ENCODE measurements at places on chromosomes 11 and 22.

DNA sequence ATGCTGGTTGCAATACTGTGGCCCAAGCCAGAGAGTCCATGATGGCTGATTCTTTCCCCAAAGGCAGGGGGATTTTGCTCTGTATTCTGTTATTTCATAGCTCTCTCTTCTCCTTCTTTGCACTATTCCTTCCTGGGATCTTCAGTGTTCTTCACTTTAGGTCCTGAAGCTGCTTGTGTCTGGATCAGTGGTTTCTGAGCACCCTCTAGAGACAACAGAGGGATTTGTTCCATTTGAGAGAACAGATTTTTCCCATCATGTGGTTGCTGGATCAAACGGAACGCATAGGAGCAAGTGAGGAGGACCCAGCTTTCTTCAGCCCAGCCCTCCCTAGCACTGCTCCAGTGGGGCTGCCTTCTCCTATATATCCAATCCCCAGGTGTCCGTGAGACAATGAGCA is 68.7 kb upstream of the SYN3 start:
- no peak for DNase-seq

DNA sequence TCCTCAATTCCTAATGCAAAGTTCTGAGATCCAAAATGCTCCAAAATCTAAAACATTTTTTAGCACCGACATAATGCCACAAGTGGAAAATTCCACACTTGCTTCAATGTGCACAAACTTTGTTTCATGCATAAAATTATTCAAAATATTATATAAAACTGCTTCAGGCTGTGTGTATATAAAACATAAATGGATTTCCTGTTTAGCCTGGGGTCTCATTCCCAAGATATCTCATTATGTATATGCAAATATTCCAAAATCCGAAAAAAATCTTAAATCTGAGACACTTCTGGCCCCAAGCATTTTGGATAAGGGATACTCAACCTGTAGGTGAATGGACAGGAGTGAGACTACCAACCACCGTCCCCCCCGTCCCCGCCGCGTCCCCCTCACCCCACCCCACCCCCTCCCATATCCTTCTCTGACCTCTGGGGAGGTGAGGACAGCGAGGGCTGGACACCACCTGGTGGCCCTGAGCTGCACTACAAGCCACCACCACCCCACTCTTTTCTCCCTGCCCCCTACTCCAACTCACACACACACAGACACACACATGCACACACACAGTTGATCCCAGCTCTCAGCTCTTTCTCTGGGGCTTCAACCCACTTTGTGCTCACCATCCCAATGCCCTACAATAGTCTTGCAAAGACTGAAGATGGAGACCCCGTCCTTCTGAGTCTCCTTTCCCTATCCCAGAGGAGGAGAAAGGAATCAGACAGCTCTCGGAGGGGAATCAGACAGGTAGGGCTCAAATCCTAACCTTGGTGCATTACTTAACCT is 101.0 kb downstream of the PDE2A start:
- DNase-seq, result no peak

DNA sequence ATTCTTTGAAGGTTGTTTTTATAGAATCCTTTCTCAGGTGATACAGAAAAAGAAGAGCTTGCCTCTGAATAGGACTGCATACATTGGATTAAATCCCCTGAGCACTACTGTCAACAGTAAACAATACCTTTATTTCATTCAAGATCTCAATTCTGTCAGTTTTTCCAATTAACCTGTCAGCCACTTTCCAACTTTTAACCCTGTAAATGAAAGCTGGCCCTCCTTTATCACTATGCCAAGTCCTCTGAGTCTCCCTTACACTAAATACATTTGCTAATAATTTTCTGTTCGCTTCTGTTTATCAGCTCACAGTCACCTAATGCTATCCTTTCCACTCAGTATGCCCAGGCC is 213.7 kb upstream of the ARHGAP42 start:
- no peak for DNase-seq

DNA sequence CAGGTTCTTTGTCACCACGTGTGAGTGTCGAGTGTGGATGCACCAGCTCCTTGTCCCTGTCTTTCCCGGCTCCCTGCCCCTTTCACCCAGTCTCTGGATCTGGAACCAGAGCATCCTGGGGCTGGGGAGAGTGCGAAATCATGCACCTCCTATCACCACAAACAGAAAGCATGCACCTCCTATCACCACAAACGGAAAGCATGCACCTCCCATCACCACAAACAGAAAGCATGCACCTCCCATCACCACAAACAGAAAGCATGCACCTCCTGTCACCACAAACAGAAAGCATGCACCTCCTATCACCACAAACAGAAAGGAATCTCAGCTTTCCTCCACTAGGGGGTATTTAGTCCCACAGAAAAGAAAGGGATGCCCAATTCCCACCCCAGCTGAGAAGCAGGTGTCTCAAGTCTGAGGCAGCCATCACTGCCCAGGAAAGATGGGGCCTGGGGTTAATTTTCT is 5.9 kb upstream of the GLB1L3 start:
- DNase-seq, result no peak

GRCh38 chr11:114821621-114822412 is 143.5 kb downstream of the NXPE2 start:
- no peak for DNase-seq

Measured in breast epithelium (tissue), 4 donors.